ENCODE measurements at places on chromosomes 11 and 22.

DNA sequence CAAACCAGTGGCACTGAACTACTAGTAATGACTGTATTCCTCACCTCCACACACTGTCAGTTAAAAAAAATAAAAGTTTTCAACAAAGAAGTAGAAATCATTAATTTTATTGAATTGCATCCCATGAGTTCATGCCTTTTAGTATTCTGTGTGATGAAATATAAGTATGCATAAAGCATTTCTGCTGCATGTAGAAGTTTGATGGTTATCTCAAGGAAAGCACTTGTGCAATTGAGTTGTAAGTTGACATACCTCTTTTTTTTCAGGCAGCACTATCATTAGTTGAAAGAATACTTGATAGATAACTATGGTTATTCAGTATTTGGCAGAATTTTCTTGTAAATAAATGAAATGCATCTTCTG is 104.4 kb downstream of the STIM1 start:
- DNase-seq = no peak

DNA sequence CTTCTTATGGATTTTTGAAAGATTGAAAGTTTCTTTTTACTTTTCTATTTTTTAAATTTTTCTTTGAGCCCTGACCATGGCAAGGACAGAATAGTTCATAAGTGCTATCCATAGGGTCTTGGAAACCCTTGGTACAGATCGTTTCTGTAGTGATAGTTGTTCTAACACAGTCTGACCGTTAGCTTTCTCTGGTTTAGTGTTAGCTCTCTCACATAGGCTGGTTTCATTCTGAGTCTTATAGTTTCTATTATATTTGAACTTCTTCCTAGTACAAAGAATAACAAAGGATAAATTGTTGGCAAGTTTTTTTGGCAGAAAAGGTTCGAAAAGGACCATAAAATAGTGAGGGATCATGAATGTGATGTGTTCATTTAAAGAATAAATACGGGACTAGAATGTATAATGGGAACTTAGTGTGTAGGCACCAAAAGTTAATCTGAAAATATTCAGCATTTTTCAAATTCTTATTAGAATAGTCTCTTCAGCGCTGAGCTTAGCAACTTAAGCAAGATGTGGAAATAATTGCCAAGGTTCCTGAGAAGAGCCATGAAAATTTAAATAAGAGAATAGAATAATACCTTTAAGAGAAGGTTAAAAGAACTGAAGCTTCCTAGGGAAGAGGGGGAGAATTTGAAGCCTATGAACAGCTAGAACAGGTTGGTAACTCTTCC is 24.1 kb downstream of the FDX1 start:
- no peak for DNase-seq

GRCh38 chr11:67584205-67584880 is 731 bp downstream of the GSTP1 start:
- no peak for DNase-seq

DNA sequence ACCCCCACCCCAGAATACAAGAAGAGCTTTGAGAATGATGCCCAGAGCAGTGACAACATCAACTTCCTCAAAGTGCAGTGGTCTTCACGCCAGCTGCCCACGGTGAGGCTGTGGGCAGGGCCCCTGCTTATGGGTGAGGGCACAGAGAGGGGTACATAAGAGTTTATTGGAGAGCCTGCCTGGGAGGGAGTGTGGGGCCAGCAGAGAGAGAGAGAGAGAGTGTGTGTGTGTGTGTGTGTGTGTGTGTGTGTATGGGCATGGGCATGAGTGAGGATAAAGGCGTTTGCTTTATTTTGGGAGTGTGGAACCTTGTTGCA is 9.5 kb downstream of the PHOX2A start:
- DNase-seq = no peak

- no peak for DNase-seq
Observed at GRCh38 chr11:61507962-61508861, at the start of gene LRRC10B. Gene LRRC10B (plus strand): TSS chr11:61508749. CDS start chr11:61508999, 250 bp downstream.
